T-helper 17 cell (primary cell): ENCODE measurements at places on chromosomes 11 and 22. TPM values are rescaled to one million over a fixed set of nuclear protein-coding genes. Genes with fewer than 3 reads are reported as not detected.

DNA sequence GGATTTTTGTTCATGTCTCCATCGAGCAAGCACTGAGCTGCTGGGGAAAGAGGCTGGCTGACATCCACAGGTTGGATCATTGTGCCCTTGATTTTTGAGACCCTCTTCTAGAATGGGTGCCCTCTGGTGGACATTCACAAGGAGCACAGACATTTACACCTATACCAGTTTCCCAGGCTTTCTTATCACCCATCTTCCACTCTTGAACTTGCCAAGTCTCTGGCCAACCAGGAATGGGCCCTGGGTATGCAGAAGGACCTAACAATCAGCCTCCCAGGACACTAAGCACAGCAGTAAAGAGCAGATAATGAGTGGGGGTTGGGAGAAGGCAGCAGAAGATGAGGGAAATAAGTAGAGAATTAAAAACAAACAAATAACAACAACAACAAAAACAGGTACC, 5.7 kb upstream of the INTS4 start:
- DNase-seq: no peak
- H3K27ac ChIP-seq: no peak overlapping the region
- no peak overlapping the region for H3K4me3 ChIP-seq
- peaks cover 6% of the 10 kb centered on the region for H3K27me3 ChIP-seq
- H3K36me3 ChIP-seq: no peaks in the 10 kb centered on the region

GRCh38 chr11:131656179-131656838, 285.9 kb downstream of the NTM start:
- no peak overlapping the region for H3K27ac ChIP-seq
- H3K36me3 ChIP-seq: no peaks in the 10 kb centered on the region
- no peaks in the 10 kb centered on the region for H3K4me1 ChIP-seq
- peaks cover 44% of the 10 kb centered on the region for H3K27me3 ChIP-seq

GRCh38 chr11:125869521-125869920, 17.9 kb upstream of the HYLS1 start:
- H3K36me3 ChIP-seq: no peaks in the 10 kb centered on the region
- H3K4me1 ChIP-seq: peaks cover 4% of the 10 kb centered on the region
- H3K4me3 ChIP-seq: no peak overlapping the region
- peaks cover 6% of the 10 kb centered on the region for H3K27me3 ChIP-seq
- no peak overlapping the region for H3K27ac ChIP-seq
- no peak for DNase-seq

GRCh38 chr11:2994336-2994730, 2.2 kb upstream of the NAP1L4 start:
- H3K36me3 ChIP-seq: peaks cover 5% of the 10 kb centered on the region
- DNase-seq: no peak
- no peak overlapping the region for H3K27ac ChIP-seq
- peaks cover 28% of the 10 kb centered on the region for H3K4me1 ChIP-seq
- H3K27me3 ChIP-seq: no peaks in the 10 kb centered on the region

GRCh38 chr22:48705159-48705916, 1122.3 kb downstream of the BRD1 start:
- no peak overlapping the region for H3K27ac ChIP-seq
- H3K27me3 ChIP-seq: no peaks in the 10 kb centered on the region
- no peaks in the 10 kb centered on the region for H3K36me3 ChIP-seq

- no peak overlapping the region for H3K27ac ChIP-seq
- H3K4me1 ChIP-seq: peaks cover 4% of the 10 kb centered on the region
- H3K36me3 ChIP-seq: no peaks in the 10 kb centered on the region
- DNase-seq: no peak
- peaks cover 31% of the 10 kb centered on the region for H3K27me3 ChIP-seq
- no peak overlapping the region for H3K4me3 ChIP-seq
Measured at GRCh38 chr11:118625036-118625690, 17.7 kb downstream of the PHLDB1 start.

DNA sequence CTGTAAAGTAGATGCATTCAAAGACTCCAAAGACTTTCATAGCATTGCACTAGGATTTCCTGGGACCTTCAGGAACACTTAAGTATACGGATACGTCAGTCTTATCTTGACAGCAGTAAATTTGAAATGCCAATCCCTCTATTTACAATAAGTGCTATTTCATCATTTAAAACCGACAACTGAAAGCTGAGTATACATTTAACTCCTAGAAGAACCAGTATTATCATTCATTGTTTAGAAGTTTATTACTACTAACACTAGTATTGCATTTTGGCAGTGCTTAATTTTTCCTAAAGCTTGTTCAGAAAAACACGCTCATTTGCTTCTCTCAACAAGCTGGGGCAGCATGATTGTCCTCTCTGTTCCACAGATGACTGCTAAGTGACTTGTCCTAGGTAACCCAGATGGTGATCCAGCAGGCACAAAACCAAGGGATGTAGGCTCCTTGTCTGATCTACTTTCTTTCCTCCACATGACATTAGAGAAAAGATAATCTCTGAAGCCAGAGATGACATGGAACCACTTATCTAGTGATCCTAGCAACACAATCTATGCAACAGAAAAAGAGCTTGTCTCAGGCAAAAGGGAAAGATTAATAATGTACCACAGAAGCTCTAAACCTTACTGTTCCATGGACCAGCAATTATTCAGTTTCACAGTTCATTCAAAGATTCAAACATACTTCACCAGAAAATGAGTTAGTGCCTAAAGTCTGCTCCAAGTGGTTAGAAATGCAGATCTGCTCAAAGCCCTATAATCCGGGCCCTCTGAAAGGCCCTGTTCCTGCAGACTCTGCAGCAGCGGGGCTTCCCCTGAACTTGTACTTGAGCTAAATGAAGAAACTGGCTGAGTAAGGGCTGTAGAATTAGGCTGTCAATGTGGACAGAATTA, 5.2 kb downstream of the MAML2 start:
- H3K4me1 ChIP-seq: peaks cover 68% of the 10 kb centered on the region
- no peak for DNase-seq
- H3K27ac ChIP-seq: peak overlapping the region; percentile 97
- peaks cover 9% of the 10 kb centered on the region for H3K36me3 ChIP-seq
- H3K27me3 ChIP-seq: no peaks in the 10 kb centered on the region

DNA sequence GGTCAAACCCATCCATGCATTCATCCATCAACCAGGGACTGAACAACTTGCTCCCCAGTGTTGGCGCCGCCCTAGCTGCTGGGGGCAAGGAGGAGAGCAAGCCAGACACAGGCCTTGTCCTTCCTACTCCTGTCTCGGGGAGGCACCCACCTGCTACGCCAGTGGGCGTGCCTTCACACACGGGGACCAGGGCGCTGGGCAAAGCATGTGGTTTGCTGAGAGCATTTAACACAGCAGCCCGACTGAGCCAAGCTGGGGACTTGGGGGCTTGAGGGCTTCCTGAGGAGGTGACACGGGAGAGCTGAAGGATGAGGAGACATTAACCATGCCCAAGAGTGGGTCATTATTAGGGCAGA, 30.6 kb downstream of the CACNA1I start:
- peaks cover 2% of the 10 kb centered on the region for H3K36me3 ChIP-seq
- H3K4me3 ChIP-seq: no peak overlapping the region
- no peak for DNase-seq
- H3K27ac ChIP-seq: no peak overlapping the region

GRCh38 chr11:73196576-73196975, 21.5 kb upstream of the P2RY2 start:
- no peak for DNase-seq
- no peak overlapping the region for H3K27ac ChIP-seq
- H3K27me3 ChIP-seq: peaks cover 28% of the 10 kb centered on the region
- H3K4me3 ChIP-seq: no peak overlapping the region

DNA sequence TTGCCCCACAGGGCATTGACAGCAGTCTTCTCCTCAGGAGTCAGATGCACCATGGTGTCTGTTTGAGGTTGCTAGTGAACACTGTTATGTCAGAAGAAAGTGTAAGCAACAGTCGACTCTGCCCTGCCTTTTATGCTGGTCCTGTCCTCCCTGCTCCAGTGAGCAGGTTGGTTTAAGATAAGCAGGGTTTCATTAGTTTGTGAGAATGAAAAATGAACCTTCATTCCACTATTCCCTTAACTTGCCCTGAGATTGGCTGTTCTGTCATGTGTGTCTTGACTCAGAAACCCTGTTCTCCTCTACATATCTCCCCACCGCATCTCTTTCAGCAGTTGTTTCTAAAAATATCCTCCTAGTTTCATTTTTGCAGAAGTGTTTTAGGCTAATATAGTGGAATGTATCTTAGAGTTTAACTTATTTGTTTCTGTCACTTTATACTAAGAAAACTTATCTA, at the start of gene HBD:
Gene HBD (minus strand): TSS at position 103 of the 454 bp plus-strand sequence. CDS start 50 bp downstream, at position 53.
- H3K4me1 ChIP-seq: peaks cover 5% of the 10 kb centered on the region
- no peak for DNase-seq
- peaks cover 18% of the 10 kb centered on the region for H3K27me3 ChIP-seq

The CTSW gene
- total RNA-seq: 52.7 TPM

The MS4A6E gene
- not detected for total RNA-seq

The UBQLNL gene
- total RNA-seq: 0.29 TPM

The DNAJB13 gene
- 0.40 TPM for total RNA-seq

The C1QTNF6 gene
- 11.8 TPM for total RNA-seq
